ENCODE measurements at places on chromosomes 5 and 9. TPM values are rescaled to one million over a fixed set of nuclear protein-coding genes. Genes with fewer than 3 reads are reported as not detected.

- DNase-seq: no peak
These were observed 22.4 kb upstream of the SLC36A1 start for GRCh38 chr5:151424892-151425523.

DNA sequence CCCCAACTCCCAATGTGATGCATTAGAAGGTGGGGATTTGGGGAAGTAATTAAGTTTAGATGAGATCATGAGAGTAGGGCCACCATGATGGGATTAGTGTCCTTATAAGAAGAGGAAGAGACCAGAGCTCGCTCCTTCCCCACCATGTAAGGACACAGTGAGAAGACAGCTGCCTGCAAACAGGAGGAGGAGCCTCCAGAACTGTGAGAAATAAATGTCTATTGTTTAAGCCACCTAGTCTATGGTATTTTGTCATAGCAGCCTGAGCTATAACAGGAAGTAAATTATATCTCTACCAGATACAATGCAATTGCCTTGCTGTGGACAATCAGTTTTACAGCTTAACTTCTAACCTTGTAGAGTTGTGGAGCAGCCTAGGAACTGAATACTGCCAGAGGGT, 58.0 kb downstream of the ANKRD33B start:
- no peak for DNase-seq

GRCh38 chr9:116417464-116417863, 263.9 kb downstream of the PAPPA start:
- DNase-seq: no peak

- no peak for DNase-seq
These were observed 39.2 kb downstream of the ADAMTS19 start for GRCh38 chr5:129499208-129499852.

- no peak for DNase-seq
These were observed 216.7 kb downstream of the ACTL7B start for GRCh38 chr9:108639091-108639490.

GRCh38 chr9:80028501-80028900, 456.7 kb downstream of the TLE4 start:
- peak; percentile 11 for DNase-seq

GRCh38 chr9:105621001-105621400, 41.3 kb upstream of the TAL2 start:
- no peak for DNase-seq

IL13 gene
- polyA plus RNA-seq: not detected
